ENCODE measurements at places on chromosomes 2 and 18. TPM values are rescaled to one million over a fixed set of nuclear protein-coding genes. Genes with fewer than 3 reads are reported as not detected.

Gene FEV
- total RNA-seq: not detected

Gene FBLN7
- 0.42 TPM for total RNA-seq

Gene MAP3K19
- total RNA-seq: not detected

Gene KIF5C
- total RNA-seq: 0.41 TPM

Gene HAAO
- total RNA-seq: not detected

Gene CCDC68
- 3.6 TPM for total RNA-seq

Gene POTEC
- not detected for total RNA-seq

Gene MYO3B
- total RNA-seq: not detected

Gene STPG4
- total RNA-seq: 0.12 TPM

Gene PSMD14
- 110 TPM for total RNA-seq

Gene AMER3
- not detected for total RNA-seq

Measured in A549 treated with CpdA at 1 μM for 4 hours (cell line).